ENCODE measurements at places on chromosomes 11 and 22.

DNA sequence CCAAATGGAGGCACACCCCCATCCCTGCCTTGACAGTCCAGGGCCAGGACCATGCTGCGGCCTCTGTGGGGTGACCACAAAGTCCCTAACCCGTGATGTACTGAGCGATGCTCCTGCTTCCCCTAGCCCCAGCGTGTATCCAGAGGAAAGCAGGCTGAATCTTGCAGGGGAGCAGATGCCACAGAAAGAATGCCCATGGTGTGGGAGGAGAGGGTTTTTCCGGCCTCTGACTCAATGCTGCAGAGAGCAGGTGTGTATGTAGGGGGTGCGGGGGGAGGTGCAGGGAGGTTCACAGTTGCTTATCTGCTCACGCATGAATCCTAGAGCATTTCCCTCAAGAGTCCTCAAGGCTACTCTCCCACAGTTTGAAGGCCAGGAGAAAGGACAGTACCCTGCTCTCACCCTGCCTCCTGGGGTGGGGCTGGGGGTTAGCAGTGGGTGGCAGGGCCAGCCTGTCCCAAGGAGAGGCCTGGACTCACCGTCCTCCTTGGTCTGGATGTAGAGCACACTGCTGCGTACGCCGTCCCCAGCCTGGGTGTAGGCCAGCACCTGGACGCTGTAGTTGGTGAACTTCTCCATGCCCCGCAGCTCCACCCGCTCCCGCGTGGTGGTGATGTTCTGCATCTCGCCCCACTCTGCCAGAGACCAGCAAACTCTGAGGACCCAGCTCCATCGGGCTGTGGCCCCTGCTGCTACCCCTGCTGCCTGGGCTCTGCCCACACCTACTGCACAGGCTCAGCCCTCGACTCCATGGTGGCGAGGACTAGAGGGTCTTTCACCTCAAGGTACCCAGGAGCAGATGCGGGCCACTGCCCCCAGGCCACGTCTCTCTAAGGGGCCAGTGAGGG, 130.8 kb downstream of the CEP164 start:
- DNase-seq, result no peak

GRCh38 chr11:120558744-120559431, 47.3 kb downstream of the GRIK4 start:
- DNase-seq, result no peak

- DNase-seq, result no peak
Measured at GRCh38 chr11:121557348-121557747, 104.6 kb upstream of the SORL1-AS1 start.

GRCh38 chr11:116986521-116987105, 111.6 kb downstream of the SIK3 start:
- no peak for DNase-seq

DNA sequence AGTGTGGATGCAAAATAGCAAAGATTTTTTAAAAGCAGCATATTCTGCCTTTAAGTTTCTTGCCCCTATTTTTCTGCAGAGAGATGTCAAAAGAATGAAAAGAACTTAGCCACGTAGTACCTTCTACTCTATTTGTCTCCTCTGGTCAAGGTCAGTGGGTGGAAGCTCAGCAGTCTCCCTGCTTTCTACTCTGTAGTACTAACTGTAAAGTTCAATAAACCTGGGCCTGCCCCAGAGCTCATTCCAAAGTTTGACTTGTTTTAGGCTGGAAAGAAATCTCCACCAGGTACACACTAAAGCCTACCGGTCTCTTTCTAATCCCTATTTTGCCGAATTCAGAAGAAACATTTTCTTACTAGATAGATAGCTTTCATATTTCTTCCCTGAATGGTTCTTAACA, 247.9 kb upstream of the ARHGAP20 start:
- DNase-seq, result no peak

GRCh38 chr22:23534201-23534850, 45.8 kb downstream of the IGLL1 start:
- DNase-seq, result no peak

- DNase-seq, result no peak
Measured at GRCh38 chr11:83127310-83127637, 29.7 kb upstream of the PCF11 start.

DNA sequence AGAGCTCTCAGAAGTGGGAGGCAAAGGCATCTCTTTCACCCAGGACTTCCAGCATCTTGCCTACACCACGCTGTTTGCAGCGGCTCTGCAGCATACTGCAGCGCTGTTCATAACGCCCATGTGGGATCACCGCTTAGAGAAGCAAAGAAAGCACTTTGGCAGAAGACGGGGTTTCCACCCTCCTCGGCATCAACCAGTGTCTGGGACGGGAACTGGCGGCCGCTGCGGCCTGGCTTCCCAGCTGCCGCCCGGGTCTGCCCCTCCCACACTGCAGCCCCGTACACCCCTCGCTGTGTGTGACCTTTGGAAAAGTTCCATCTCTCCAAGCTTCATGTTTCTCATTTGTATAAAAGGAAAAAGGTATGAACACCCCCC, 545 bp upstream of the TIRAP start:
- no peak for DNase-seq

DNA sequence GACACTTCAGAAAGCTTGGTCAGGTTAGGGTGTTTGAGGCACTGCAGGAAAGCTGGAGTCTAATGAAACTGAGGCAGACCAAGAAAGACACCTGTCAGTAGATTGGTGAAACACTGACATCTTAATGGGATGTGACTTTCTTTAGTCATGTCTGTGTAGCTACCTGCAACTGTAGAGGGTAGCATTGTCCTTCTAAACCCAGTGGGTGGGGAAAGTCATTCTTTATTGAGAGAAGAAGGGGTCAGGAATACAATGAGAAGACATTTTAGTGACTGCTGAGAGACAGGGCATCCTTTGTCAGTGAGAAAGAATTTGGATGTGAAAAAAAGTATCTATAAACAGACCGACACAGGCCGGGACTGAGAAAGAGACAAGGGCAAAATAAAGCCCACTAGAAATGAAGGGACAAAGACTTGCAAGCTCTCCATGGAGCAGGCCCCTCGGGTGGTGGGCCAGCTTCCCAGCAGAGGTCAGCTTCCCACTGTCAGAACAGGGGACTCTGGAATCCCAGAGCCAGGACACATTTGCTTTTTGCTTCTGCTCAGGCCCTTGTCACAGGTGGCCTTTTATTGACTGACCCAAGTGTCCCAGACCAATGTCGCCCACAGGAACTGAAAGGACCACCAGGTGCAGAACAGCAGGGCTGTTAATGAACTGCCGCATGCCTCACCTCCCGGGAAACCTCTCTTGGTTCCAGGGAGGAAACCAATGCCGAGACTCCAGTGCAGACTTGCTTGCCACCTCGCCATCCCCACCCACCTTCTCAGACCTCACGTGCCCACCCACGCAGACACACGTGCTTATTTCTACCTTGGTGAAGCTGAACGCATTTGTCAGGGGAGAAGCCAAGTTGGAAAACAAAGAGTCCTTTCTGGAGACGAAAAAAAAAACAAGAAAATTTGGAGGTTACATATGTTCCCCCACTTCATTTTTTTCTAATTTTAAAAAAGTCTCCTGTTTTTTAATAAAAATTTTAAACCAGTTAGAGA, 212.8 kb downstream of the TENM4 start:
- DNase-seq, result no peak

DNA sequence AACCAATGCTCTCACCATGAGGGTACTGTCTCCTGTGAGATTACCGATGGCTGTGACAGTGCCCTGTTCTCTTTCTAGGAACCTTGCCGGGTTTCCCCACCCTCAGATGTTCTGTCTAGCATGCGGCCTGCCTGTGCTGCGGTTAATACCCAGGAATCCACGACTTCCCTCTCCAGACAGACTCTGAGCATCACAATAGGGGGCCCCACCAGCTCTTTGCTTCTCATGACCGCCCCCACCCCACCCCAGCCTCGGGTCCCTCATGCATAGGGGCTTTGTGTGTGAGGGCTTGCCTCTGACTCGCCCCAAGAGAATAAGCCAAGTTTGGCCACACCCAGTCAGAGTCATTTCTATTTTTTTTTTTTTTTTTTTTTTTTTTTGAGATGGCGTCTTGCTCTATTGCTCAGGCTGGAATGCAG, 10.3 kb downstream of the PARVG start:
- DNase-seq, result no peak

DNA sequence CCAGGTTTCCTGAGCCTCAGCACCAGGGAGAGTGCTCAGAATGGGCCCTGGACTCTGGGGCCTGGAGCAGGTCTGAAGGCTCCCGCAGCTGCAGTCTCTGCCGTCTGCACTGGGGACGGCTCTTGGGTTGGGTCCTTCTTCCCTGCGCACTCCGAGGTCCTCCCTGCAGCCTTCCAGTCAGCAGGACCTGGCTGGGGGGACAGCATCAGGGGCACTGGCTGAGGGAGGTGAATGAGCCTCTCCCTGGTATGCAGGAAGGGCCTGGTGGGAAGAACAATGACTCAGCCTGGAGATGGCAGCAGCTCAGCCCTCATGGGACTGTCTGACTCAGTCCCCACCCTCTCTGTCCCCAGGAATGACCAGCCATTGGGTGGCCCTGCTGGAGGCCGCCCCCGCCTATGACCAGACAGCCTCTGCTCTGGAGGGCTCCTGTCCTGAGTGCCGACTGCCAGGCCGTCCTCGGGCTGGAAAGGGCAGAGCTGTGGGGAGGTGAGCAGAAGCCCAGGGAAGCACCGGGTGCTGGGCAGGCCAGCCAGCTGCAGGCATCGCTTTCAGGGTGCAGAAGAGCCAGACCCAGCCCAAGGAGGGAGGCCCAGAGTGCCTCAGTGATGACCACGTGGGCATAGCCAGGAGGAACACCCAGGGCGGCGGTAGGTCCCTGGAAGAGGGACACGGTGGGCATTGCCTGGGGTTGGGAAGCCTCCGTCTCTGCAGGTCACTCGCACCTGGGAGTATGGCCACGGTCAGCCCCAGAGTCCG, 455.0 kb downstream of the BRD1 start:
- no peak for DNase-seq

Measured in endothelial cell of umbilical vein (primary cell).